ENCODE measurements at places on chromosomes 2 and 18.

GRCh38 chr2:202877699-202878098 lies 6.1 kb upstream of the ICA1L start:
- no peak for DNase-seq

- no peak for DNase-seq
Observed at GRCh38 chr2:26172189-26172870, 558 bp upstream of the GAREM2 start.

GRCh38 chr2:128556633-128557032 lies 238.0 kb upstream of the HS6ST1 start:
- no peak for DNase-seq

- no peak for DNase-seq
Observed at GRCh38 chr2:172438741-172439508, 11.5 kb downstream of the ITGA6 start.

DNA sequence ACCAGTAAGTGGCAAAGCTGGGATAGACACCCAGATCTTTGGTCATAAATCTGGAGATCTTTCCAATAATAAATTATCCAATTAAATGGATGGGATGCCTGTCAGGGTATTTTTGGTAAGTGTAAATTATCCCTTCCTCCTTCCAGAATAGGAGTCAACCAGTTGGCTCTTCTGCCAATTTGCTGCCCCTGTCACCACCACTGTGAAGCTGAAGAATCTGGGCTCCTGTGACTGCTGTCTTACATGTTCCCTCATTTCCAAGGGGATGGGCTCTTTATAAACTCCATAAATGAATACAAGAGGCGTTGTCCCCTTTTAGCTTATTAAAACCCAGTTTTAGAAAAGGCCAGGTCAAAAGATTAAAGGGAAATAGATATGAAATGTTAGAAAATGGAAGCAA lies 17.8 kb upstream of the BMP10 start:
- DNase-seq, result no peak
